ENCODE measurements at places on chromosomes 12 and 14. TPM values are rescaled to one million over a fixed set of nuclear protein-coding genes. Genes with fewer than 3 reads are reported as not detected.
A peak's percentile ranks its signal among the peaks of the same experiment; 100 is the strongest.

SLC48A1 gene
- total RNA-seq: 4.5 TPM

DNA sequence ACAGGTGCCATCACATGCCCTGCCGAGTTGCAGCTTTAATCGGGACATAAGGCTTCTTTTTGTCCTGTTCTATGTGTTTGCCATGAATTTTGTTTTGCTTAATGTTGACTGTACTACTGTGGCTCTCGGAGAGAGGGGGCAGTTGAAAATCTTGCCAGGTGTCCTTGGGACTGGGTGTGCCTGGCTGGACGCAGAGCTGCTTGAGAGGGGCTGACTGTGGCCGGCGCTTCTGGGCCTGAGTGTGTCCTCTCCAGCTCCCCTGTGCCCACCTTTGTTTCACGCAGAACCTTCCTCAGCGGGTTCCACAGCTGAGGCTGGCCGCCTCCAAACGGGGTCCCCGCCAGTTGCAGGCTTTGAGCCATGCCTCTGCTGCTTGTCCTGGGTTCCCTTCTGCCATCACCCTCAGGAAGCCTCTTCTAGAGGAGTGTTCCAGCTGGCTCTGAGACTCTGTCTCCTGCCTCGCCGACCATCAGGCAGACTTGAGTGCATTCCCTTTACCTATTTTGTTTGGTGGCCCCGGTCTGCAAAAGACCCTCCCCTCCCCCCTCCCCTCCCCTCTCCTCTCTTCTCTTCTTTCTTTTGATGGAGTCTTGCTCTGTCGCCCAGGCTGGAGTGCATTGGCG lies 49.7 kb downstream of the DDX51 start:
- no peak for DNase-seq
- no peaks in the 10 kb centered on the region for H3K4me1 ChIP-seq
- no peaks in the 10 kb centered on the region for H3K27me3 ChIP-seq
- H3K4me3 ChIP-seq: no peak overlapping the region
- H3K36me3 ChIP-seq: peaks cover 3% of the 10 kb centered on the region

DNA sequence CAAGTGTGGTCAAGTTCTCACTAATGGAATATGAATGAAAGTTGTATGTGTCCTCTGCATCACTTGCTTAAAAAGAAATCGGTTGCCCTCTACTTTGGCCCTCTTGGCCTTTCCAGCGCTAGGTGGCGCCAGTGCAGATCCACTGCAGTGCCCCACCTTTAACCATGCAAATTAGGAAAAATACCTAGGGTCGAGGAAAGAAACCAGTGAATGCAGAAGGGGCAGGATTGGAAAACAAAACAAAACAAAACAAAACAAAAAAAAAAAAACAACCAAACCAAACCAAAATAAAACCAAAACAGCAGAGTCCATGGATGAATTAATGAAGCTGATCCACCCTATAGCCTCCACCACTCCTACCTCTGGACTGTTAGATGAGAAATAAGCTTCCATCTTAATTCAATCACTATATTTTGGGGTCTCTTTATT lies 12.9 kb upstream of the NEMF start:
- DNase-seq: peak; percentile 81
- peak overlapping the region; percentile 0 for H3K27ac ChIP-seq
- H3K4me3 ChIP-seq: no peak overlapping the region
- H3K36me3 ChIP-seq: no peaks in the 10 kb centered on the region

- H3K4me3 ChIP-seq: no peak overlapping the region
- no peaks in the 10 kb centered on the region for H3K4me1 ChIP-seq
- H3K27me3 ChIP-seq: no peaks in the 10 kb centered on the region
- H3K36me3 ChIP-seq: no peaks in the 10 kb centered on the region
- no peak for DNase-seq
- no peak overlapping the region for H3K27ac ChIP-seq
Measured at GRCh38 chr12:95529693-95530225, 21.5 kb downstream of the USP44 start.

DNA sequence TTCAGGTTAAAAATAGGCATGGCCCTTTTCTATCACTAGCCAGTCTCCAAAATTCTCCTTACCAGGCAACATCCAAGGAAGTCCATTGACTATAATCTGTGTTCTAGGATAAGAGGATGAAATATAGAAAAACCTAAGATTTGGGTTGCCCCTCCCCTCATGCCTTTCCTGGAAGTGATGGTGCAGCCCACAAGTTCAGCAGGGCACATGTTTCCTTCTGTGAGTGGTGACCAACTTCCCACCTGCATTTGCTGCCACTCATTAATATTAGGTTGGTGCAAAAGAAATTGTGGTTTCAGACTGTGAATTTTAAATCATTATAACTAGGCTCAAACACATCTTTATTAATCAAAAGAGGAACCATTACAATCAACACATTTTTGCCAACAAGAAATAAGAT lies 250.5 kb upstream of the FKBP4 start:
- H3K27ac ChIP-seq: no peak overlapping the region
- H3K27me3 ChIP-seq: no peaks in the 10 kb centered on the region
- H3K4me3 ChIP-seq: no peak overlapping the region
- DNase-seq: no peak

DNA sequence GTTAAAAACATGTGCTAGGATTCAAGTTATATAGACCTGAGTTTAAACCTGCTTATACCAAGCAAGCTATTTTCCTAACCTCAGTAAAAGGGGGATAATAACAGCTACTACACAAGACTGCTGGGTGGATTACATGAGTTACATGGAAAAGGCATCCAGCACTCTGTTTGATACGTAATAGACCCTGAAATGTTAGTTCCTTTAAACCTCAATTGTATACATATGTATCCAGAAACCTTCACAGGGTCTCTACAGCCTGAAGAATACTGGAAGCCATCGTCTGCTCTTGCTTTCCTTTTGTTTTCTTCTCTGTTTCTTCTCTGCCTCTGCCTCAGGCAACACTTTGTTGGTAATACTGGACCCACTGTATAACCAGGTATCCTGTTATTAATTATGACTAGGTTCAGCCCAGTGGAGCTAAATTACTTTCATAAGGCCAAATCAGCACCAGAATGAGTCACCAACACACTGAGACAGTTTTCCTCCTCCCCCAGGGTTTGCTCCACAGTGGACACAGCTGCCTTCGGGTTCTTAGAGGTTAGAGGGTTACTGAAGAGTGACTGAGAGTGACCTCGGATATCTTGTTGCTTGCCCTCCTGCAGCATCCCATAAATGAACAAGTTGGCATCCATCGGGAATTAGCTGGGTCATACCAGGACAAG lies 127.1 kb downstream of the CAPZA3 start:
- H3K4me1 ChIP-seq: no peaks in the 10 kb centered on the region
- H3K4me3 ChIP-seq: no peak overlapping the region
- H3K27ac ChIP-seq: no peak overlapping the region
- no peaks in the 10 kb centered on the region for H3K36me3 ChIP-seq
- DNase-seq: no peak

GRCh38 chr12:131537267-131537958 lies 173.5 kb upstream of the SFSWAP start:
- no peak overlapping the region for H3K4me3 ChIP-seq
- no peak overlapping the region for H3K27ac ChIP-seq
- no peak for DNase-seq
- H3K36me3 ChIP-seq: no peaks in the 10 kb centered on the region
- no peaks in the 10 kb centered on the region for H3K27me3 ChIP-seq

KRT77 gene
- total RNA-seq: 0.66 TPM

GRCh38 chr14:48323665-48324064 lies 648.3 kb upstream of the MDGA2 start:
- H3K4me3 ChIP-seq: no peak overlapping the region
- H3K27me3 ChIP-seq: no peaks in the 10 kb centered on the region
- no peaks in the 10 kb centered on the region for H3K4me1 ChIP-seq
- no peaks in the 10 kb centered on the region for H3K36me3 ChIP-seq
- H3K27ac ChIP-seq: no peak overlapping the region

GRCh38 chr12:109151457-109151856 lies 35.1 kb downstream of the ACACB start:
- no peak for DNase-seq
- H3K4me1 ChIP-seq: peaks cover 2% of the 10 kb centered on the region
- H3K27ac ChIP-seq: no peak overlapping the region
- peaks cover 30% of the 10 kb centered on the region for H3K27me3 ChIP-seq
- H3K4me3 ChIP-seq: no peak overlapping the region

DNA sequence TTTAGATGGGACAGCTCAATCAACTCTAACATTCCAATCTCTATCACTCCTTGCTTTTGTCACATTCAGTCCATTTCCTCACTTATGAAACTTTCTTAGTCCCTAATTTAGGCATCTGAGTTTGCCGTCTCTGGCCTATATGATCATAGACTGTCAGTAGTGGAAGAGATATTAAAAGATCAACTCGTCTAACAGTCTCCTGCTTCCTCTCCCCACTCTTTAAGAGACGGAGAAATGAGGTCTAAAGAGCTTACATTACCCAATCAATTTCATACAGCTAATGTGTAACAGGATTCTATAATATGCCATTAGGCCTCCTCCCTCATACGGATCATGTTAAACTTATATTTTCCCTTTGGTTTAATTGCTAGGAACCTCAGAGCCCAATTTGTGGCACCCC lies 6.5 kb upstream of the ATP23 start:
- peaks cover 9% of the 10 kb centered on the region for H3K36me3 ChIP-seq
- peak overlapping the region; percentile 77 for H3K4me3 ChIP-seq
- H3K27ac ChIP-seq: peak overlapping the region; percentile 65
- no peaks in the 10 kb centered on the region for H3K27me3 ChIP-seq
- DNase-seq: peak; percentile 22
- peaks cover 4% of the 10 kb centered on the region for H3K4me1 ChIP-seq

DNA sequence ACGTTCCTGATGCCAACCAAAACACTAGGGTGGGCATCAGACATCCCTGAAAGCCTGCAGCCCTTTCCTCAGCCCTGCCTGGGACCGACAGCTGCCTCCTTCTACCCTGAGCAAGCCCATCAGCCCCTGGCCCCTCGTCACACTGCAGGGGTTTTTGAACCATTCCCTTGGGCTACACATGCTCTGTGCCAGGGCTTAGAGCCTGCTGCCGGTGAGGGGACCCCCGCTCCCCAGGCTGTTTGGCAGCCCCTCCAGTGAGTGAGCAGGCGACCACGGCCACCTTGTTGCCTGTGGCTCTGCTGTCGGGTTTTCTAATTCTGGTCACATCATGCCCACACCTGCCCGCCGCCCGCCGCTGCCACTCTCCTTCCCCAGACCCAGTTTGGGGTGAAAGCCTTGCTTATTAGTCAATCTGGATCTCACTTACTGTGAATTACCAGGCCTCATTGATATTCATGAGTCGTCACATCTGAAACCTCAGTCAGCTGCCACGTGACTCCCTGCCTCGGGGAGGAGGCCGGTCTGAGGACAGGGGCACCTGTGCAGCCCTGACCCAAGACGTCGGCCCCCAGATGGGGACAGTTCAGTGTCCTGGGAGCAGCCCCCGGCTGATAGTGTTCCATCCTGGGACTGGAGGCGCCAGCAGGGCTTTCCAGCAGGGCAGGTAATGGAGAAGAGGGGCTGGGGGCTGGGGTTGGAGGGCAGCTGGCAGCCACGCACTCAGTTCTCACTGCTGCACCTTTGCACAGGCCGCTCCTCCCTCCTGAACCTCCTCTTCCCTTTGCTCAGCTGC lies 163.0 kb downstream of the RBM19 start:
- no peak for DNase-seq
- H3K4me3 ChIP-seq: no peak overlapping the region
- H3K36me3 ChIP-seq: no peaks in the 10 kb centered on the region

Data from thymus (tissue), 14 donors.